ENCODE measurements at places on chromosomes 5 and 9. TPM values are rescaled to one million over a fixed set of nuclear protein-coding genes. Genes with fewer than 3 reads are reported as not detected.

DNA sequence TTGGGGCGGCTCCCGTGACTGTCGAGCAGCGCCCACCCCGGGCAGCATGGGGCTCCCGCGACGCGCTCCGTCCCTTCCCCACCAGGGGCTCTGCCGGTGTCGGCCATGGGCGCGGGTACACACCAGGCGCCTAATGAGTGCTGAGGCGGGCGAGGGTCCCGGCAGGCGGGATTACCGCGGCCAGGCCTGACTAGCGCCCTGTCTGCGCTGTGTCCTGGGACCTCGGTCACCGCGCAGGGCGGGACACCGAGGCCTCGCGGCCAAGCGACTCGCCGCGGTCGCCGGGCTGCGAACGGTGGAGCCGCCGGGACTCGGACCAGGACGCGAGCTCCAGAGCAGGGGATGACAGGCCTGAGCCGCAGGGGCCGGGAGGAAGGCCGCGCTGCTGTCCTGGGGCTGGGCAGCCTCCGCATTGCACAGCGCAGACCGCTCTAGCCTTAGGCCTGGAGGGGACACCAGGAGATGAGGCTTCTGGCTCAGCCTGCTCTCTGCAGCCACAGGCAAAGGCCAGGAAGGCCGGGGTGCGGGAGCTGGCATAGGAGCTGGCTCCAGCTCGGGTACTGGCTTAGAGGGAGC is 14.1 kb downstream of the LCN10 start:
- H3K36me3 ChIP-seq = peaks cover 33% of the 10 kb centered on the region
- peaks cover 4% of the 10 kb centered on the region for H3K27me3 ChIP-seq
- H3K27ac ChIP-seq = no peak overlapping the region
- H3K4me1 ChIP-seq = peaks cover 8% of the 10 kb centered on the region
- no peak for DNase-seq
- peak overlapping the region; percentile 86 for H3K4me3 ChIP-seq

GFRA3 gene
- total RNA-seq = not detected

DNA sequence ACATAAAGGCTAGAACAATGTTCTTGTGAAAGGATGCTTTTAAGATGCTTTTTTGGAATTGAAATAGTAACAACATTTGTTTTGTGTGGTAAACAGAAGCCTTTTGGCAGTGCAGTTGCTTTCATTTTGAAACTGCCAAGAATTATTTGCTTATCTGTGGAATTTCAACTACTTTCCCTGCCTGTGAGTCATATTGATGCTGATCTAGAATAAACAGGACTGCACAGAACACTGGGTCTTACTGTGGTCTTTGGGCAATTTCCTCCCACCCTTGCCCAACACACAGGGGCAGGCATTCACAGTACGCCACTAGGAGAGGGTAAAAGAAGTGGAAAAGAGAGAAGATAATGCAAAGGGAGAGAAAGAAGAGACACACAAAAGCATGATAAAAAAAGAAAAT is 483.7 kb downstream of the ELAVL2 start:
- H3K36me3 ChIP-seq = no peaks in the 10 kb centered on the region
- H3K27ac ChIP-seq = no peak overlapping the region
- no peak overlapping the region for H3K4me3 ChIP-seq
- no peaks in the 10 kb centered on the region for H3K27me3 ChIP-seq
- peaks cover 31% of the 10 kb centered on the region for H3K4me1 ChIP-seq

NUTM2G gene
- not detected for total RNA-seq

GRCh38 chr9:99921875-99922710 is 15.6 kb downstream of the STX17 start:
- H3K36me3 ChIP-seq = peaks cover 10% of the 10 kb centered on the region
- H3K27ac ChIP-seq = no peak overlapping the region
- no peak for DNase-seq
- no peaks in the 10 kb centered on the region for H3K27me3 ChIP-seq
- H3K4me3 ChIP-seq = no peak overlapping the region
- H3K4me1 ChIP-seq = no peaks in the 10 kb centered on the region

Measured in SJCRH30 (cell line).